ENCODE measurements at places on chromosomes 1 and 21.

GRCh38 chr21:31735511-31735992, 3.6 kb upstream of the SCAF4 start:
- DNase-seq = no peak

DNA sequence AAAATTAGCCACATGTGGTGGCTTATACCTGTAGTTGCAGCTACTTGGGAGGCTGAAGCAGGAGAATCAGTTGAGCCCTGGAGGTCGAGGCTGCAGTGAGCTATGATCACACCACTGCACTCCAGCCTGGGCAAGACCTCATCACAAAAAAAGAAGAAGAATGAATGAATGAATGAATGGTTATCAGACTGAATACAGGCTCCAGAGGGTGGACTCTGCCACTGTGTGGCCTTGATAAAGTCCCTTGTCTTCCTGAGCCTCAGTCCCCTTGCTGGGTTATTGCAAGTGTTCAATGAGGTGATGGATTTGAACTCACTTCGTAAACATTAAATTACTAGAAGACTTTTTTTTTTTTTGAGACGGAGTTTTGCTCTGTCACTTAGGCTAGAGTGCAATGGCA, 24.7 kb downstream of the SHISAL2A start:
- no peak for DNase-seq

GRCh38 chr1:69657971-69658370, 90.2 kb downstream of the LRRC7 start:
- no peak for DNase-seq

DNA sequence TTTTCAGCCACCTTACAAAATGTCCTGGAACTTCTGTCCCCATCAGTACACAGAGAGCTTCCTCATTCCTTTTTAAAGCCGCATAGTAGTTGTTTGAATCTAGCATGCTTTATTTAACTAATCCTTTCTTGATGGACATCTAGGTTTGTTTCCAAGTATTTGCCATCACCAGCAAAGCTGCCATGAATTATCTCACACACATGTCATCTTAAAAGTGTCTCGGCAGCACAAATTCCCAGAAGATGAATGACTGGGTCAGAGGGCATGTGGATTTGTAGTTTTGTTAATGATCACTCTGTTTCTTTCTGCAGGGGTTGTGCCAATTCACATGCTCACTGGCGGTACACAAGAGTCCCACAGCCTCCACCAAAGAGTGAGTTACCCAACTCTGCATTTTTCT, 68.3 kb downstream of the CLIC6 start:
- no peak for DNase-seq

- DNase-seq = no peak
Observed at GRCh38 chr1:78664763-78665162, 15.1 kb downstream of the IFI44 start.

- no peak for DNase-seq
Observed at GRCh38 chr1:1677718-1678580, 14.6 kb downstream of the SLC35E2B start.

- DNase-seq = peak; percentile 80
Observed at GRCh38 chr1:186605762-186606350, 74.4 kb downstream of the PTGS2 start.

- no peak for DNase-seq
Observed at GRCh38 chr1:77475641-77476040, 193.8 kb downstream of the AK5 start.

- DNase-seq = no peak
Observed at GRCh38 chr1:2315674-2316450, 75.5 kb downstream of the MORN1 start.

DNA sequence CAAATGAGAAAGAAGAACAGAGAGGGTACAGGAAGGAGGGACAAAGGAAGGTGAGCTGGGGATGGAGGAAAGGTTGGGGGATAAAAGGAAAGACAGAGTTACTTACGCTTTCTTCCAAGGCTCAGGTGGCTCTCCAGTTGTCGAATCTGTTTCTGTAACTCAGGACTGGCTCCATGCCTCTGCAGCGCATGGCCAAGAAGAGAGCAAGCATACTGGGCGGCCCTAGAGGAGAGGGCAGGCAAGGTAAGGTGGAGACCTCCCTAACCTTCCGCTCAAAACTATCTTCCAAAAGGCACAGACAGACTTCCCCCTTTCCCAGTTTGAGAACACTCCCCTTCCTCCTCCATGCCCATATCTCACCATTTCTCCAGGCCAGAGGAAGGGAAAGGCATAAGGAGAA, 922 bp downstream of the PEX11B start:
- no peak for DNase-seq

GRCh38 chr21:43721206-43721605, 2.3 kb downstream of the PDXK start:
- DNase-seq = no peak

DNA sequence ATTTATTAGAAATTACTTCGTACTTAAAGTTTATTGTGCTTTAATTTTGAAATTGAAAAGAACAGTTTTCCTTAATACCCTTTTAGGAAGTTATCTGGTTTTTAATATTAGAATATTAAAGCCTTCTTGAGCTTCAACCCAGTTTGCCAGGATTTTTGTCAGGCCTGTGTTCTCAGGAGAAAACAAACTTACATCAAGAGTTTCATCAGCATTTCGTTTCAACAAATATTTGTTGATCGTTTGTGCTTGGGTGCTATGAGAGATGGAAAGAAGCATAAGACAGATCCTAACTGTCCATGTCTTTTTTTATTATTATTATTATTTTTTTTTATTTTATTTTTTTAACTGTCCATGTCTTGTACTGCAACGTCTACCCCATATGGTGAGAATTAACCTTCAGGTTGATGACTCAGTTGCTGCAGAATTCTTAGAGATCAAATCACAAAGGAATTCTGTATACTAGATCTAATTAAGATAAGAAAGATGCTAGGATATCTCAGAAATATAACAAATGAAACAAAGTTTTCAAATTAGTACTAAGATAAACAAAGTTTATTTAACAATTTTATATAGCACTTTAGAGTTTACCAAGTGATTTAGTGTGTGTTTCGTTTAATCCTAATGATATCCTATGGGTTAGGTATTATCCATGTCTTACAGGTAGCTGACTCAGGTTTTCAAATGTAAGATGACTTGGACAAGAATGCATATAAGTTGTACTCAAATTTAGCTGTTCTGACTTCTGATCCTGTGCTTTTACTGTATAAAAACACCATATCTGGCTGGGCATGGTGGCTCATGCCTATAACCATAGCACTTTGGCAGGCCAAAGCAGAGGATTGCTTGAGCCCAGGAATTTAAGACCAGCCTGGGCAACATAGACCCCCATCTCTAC, 14.3 kb downstream of the FBXO28 start:
- DNase-seq = no peak

DNA sequence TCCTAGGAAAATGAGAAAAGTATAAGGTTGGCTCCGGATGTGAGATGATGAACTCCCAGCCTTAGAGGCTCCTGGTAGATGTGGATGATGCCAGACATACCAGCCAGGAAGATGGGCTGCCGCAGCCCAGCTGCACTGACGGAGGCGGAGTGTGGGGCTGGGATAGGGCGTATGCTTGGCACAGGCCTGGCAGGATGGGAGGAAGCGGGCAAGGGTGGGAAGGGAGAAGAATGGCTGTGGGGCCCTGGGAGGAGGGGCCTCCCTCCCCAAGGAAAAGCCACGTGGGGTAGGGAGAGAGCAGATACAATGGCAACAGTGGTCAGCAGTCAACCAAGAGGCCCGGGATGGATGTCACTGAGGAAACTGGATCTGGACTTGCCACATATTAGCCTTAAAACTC, 41.3 kb upstream of the KIF21B start:
- peak; percentile 22 for DNase-seq

- DNase-seq = no peak
Observed at GRCh38 chr1:175054736-175055135, 12.9 kb upstream of the TNN start.

- DNase-seq = no peak
Observed at GRCh38 chr1:165441166-165441880, 3.6 kb downstream of the RXRG start.

GRCh38 chr1:67768480-67768879, 64.8 kb downstream of the GNG12 start:
- DNase-seq = no peak

GRCh38 chr1:89260566-89261255, 11.9 kb downstream of the GBP5 start:
- DNase-seq = no peak

GRCh38 chr21:45607021-45607908, 36.3 kb upstream of the PCBP3 start:
- no peak for DNase-seq

GRCh38 chr1:28118640-28119307, 30.4 kb upstream of the EYA3 start:
- DNase-seq = no peak

DNA sequence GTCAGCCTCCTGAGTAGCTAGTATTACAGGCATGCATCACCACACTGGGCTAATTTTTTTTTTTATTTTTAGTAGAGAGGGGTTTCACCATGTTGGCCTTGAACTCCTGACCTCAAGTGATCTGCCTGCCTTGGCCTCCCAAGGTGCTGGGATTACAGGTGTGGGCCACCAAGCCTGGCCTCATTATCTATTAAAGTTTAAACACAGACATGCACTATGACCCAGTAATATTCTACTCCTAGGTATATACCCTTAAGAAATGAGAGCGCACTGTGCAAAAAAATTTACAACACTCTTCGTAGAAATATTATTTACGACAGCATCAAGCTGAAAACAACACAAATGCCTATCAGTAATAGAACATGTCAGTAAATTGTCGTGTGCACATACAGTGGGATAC, 18.6 kb upstream of the SH2D1B start:
- DNase-seq = no peak

- DNase-seq = no peak
Observed at GRCh38 chr1:56539520-56539931, 39.8 kb downstream of the PLPP3 start.

GRCh38 chr21:24897883-24898282, 709.4 kb downstream of the MRPL39 start:
- no peak for DNase-seq

DNA sequence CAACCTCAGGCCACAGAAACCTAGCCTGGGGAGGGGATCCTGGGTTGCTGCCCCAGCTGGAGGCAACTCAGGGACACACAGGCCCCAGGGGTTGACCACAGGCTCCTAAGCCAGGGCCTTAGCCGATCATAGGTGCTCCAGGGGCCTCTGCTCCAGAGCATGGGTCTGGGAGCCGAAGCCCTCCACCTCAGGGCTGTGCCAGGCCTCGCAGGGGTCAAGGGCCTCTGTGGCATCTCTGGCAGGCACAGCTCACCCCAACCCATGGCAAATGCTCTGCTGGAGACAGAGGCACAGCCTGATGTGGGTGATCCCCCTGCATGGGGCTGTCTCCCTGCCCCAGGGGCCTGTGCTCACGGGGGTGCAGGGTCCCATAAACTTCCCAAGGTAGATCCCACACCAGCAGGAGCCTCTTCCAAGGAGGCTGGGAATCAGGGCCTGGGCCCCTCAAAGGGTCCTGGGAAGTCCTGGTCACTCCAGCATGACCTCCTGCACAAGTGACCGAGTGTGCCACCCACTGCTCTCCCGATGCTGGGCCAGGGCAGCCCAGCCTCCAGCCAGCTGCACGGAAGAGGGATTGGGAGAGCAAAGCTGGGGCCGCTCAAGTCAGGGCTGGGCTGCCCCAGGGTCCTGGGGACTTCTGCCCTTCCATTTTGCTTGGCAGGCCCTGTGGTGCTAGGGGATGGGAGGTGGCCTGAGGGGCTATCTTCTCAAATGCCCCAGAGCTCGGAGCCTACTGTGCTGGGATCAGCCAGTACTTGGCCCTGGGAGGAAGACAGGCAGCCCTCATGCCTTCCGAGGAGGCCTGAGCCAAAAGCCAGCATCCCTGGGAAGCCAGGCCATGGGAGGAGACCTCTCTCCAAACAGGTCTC, 22.2 kb upstream of the PRSS38 start:
- no peak for DNase-seq

- no peak for DNase-seq
Observed at GRCh38 chr1:20821466-20821865, 34.4 kb upstream of the HP1BP3 start.

DNA sequence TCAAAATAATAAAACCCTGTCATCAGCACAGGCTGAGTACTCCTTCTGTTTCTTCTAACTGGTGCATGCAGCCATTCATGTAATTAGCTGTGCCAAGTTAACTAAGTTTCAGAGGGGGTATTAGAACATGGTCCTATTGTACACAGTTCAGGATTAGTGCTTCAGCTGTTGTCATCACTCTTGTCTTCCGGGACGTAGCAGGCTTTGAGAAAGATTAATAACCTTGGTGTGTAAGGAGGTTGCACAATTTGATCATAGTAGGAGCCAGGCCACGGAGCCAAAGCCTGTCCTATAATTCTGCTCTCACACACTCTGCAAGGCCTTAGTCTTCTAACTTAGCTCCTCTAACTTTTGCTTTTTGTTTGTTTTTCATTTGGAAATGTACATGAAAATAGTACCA, 44.7 kb downstream of the PTGFRN start:
- DNase-seq = no peak

DNA sequence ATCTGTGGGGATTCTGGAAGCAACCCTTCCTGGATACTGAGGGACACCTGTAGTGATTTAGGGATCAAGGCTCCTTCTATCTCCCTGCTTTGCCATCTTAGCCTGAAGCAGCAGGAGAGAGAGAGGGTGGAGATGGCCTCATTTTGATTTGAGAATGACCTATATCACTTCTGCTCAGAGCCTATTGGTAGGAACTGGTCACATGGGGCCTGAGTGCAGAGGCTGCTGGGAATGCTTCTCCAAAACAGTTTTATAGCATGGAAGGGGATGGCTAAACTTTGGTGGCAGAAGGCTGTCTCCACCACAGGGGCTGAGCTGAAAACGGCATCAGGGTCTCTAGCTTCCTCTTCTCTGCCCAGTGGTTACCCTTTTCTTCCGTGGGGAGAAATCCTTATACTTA, 105.8 kb downstream of the TBX19 start:
- DNase-seq = no peak

- peak; percentile 96 for DNase-seq
Observed at GRCh38 chr21:33025489-33026442, at the start of gene OLIG2. Gene OLIG2, plus strand, starts transcription at chr21:33025935. Its CDS starts 928 bp downstream, at chr21:33026863.

DNA sequence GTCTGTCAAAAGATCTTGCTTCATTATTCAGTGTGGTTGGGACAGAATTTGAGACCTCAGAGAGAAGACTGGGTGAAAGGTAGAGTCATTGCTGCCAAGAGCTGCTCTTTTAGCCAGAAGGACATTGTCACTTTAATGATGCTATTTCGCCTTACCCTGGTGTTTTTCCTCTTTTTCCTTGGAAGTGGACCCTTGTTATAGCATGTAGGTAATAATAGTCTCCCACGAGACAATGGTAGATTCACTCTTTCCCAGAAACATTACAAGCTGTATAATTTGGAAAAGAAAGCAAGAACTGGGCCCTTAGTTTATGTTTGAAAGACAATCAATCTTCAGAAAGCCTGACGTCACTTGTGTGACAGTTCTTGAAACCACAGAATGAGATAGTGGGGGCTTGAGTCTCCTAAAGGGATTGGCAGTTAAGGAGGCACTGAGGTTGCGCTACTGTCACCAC, 3.8 kb downstream of the SERTAD4 start:
- DNase-seq = no peak

- DNase-seq = no peak
Observed at GRCh38 chr1:22787636-22788035, 77.0 kb downstream of the EPHB2 start.

DNA sequence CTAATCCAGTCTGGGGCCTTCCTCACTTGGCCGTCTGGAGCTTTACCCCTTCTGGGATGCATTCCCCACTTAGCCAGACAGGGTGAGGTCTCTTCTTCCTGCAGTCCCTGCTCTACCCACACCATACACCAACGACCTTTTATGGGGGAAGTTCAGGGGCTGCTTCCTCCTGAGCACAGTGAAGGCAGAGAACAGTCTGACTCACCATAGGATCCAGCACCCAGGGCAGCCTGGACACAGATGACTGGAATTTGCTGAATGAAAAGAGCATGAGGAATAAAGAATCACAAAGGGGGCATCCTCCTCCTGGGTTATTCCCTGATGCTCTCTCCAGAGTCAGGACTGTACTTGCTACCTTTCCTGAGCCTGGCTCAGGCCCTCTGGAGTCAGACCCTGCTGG, 4.6 kb upstream of the FOXE3 start:
- DNase-seq = no peak
